ENCODE measurements at places on chromosomes 4 and X.

- DNase-seq: no peak
Observed at GRCh38 chr4:151564321-151564720, 155.3 kb downstream of the FHIP1A start.

DNA sequence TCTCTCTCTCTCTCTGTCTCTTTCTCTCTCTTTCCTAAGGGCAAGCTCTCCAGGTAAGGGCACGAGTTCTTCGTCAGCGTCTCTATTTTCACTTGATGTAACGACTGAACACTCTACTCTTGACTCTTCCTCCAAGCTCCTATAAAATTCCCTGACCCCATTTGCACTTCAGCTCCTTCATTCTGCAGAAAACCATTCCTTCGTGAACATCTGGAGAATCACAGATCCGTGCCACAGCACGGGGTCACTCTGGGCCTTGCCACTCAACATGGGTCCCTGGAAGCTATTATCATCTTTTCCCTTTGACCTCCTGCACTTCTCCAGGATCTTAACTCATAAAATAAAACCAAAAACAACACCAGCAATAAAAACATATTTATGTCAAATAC is 112.0 kb upstream of the LNX1 start:
- no peak for DNase-seq

- DNase-seq: peak; percentile 68
Observed at GRCh38 chrX:118644378-118644777, 83.0 kb upstream of the IL13RA1 start.

DNA sequence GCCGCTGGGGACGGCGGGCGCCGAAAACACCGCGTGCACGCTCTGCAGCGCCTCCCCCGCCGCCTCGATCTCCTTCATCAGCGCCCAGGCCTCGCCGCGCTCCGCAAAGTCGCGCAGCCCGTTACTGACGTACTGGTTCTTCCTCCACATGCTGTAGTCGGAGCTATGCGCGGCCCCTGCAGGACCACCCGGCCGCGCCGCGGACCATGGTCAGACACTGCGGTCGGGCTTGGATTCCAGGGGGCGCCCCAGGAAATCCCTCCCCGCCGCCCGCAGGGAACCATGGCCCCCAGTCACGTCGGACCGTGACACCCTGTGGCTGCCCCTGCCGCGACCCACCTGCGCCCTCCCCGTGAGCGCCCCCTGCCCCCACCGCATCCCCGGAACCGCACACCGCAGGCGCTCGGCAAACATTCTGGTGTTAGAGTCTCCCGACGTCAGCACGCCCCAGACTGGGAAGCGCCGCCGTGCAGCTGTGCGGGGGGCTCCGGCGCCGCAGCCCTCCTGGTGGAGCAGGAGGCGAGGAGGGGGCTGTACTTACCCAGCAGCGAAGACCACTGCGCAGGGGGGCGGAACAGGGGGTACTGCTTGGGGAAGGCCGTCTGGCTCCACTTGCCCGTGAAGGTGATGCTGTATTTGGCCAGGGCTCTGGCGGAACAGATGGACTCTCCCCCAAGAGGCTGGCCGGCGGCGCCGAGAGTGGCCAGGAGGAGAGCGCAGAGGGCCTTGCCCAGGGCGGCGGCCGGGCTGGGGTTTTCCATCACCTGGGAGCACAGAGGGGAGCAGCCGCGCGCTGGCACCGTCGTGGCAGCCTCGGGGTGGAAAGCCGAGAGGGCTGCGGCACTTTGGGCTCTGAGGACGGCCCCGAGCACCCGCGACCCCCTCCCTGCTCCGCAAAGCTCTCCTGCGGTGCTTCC is 814 bp downstream of the SPON2 start:
- DNase-seq: no peak

GRCh38 chr4:55447831-55448230 is 52.1 kb downstream of the TMEM165 start:
- DNase-seq: peak; percentile 50

DNA sequence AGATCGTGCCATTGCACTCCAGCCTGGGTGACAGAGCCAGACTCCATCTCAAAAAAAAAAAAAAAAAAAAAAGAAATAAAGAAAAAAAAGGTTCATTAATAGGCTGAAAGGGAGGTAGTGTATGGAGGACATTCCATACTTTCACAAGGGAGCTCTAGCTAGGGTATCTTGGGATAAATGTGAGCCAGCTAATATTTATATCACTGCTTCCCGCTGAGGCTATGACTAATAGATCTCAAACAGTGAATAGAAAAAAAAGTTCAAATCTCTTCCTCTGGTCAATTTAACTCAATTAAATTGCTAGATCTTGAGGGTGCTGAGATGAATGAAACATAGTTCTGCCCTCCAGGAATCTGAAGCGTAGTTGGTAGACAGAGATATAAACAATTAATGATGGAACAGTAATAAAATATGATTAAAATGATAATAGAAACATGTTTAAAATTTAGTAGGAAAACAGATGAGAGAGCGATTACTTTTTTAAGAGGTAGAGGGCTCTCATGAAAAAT is 55.7 kb upstream of the SHISA3 start:
- DNase-seq: peak; percentile 61

DNA sequence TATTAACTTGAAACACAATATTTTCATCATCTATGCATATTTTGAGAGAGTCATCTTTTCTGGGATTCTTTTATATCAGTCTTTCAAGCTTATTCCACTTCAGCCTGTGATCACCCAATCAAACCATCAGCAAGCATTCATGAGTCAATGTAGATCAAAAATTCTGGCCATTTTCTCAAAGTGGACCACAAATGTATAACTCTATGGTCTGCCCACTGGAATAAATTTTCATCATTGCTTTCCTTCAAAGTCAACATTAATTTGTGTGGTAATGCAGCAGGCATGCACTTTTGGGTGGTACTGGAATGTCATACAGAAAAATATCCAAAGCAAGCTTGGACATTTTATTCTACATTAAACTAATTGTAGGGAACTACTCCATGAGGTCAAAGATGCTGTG is 1013.0 kb downstream of the STIM2 start:
- no peak for DNase-seq

DNA sequence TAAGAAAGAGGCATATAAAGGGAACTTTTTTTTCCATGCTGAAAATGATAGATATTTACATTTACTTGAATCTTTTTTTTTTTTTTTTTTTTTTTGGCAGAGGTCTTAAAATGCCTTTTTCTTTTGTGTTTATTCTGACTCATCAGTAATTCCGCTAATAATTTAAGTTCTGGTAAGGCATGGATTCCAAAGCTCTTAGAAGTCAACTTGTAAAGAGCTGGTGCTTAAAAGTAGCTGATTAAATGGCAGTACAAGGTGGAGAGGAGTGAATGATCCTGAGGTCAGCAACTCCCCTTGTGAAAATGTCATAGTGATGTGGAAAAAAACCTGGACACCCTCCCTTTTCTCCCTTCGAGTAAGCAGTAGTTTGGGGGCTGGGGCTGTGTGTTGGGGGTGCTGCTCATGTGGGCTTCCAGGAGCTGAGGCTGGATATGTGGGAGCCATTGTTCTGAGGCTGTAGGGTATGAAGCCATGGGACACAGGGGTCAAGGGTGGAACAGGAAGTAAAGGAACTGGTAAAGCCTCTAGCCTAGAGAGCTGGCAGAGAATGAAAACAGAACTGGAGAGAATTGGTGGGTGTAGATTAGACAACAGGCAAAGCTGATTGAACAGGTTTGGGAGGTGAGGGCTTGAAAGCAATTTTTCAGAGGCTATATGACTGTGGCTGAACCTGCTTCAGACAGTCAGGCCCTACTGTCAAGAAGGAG is 41.0 kb upstream of the PITX2 start:
- DNase-seq: peak; percentile 75

- peak; percentile 95 for DNase-seq
Observed at GRCh38 chr4:106365613-106366012, 3.0 kb downstream of the GIMD1 start.

- DNase-seq: no peak
Observed at GRCh38 chr4:125352521-125352920, 37.8 kb downstream of the FAT4 start.

- DNase-seq: no peak
Observed at GRCh38 chrX:63258144-63258543, 93.0 kb downstream of the SPIN4 start.

Data from IMR-90 (cell line).